Panc1 (cell line): ENCODE measurements at places on chromosomes 3 and 15.

DNA sequence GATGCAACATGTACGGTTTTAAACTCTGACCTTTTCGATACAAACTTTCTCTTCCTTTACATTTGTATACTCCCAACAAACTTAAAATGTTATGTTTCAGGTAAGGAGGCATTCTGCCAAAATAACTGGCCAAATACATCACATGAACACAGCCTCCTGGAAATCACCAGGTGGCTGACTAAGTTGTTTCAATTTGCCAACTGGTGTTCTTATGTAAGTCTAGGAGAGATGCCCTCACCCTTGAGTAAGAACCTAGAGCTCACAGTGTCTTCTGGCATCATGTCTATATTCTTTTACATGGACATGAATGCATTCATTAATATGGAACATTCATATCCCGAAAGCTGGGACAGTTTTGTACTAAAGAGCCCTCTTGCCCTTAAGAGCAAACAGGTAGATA lies 341.1 kb upstream of the NR2F2 start:
- no peak for DNase-seq

GRCh38 chr3:166283840-166284239 lies 446.6 kb upstream of the BCHE start:
- no peak for DNase-seq

DNA sequence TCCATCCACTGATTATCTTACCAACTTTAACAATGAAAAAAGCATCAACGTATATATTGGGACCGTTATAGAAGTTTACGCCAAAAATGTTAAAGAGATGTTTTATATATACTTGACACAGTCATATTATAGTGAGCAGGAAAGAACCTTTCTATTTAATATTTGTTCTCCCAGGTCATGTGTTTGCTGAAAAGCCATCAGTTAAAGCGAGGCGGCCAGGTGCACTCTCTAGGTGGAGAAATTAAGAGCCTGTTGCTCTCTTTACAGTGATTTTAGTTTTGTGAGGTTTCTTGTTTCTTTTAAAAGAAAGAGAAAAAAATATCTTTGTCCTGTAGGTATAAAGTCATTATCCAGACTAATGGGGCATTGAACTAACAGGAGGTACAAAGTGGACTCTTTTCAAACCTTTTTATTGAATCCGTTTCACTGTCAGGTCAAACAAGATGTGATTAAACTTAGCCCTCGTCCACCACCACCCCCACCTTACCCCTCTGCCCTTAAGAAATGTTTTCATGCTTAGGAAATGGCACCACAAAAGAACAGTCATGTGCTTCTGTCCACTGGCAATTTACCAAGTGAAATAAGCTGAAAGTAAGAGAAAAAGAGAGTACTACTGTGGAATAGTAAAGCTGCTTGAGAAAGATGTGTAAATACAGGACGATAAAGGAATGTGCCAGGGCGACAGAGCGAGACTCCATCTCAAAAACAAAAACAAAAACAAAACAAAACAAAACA lies 279.9 kb downstream of the PTPRG start:
- DNase-seq, result no peak

DNA sequence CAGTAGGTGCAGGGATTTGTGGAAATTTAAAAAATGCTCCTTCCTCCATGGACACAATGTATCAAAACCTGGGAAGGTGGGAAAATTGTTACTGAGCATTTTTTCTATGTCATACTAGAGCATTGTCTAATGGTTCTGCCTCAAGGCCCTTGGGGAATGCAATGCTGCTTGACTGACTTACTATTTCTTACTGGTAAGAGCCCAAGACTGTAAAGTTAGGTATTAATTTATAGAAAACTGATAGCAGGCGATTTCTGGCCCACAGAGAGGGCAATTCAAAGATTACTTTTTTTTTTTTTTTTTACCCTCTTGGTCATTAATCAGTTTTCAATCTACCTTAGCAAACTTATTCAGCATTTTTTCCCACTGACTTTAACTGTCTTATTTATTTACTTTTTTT lies 38.5 kb upstream of the MRPL3 start:
- no peak for DNase-seq

DNA sequence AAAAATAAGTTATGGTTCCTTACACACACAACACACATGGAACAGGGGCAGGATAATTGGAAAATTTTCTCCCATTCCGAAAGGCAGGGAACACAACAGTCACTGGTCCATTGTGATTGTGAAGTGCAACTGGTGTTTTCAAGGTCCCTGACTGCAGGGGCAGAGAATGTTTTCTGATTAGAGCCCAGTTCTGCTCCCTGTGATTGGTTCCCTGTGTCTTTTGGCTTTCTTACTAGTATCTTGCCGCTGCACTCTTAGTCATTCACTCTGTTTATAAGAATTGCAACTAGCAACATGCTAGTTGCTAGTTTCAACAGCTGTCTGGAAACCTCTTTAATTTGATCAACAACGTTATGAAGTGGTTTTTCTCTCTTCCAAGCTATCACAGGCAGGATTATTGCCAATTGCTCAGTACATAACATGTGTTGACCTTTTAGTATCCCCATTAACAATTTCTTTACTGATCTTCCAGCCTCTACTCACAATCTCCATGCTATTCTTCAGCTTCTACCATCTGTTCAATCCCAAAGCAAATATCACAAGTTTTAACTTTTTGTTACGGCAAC lies 177.5 kb downstream of the EPHA6 start:
- DNase-seq, result no peak

- no peak for DNase-seq
Measured at GRCh38 chr3:172177046-172177445, 137.7 kb downstream of the FNDC3B start.

DNA sequence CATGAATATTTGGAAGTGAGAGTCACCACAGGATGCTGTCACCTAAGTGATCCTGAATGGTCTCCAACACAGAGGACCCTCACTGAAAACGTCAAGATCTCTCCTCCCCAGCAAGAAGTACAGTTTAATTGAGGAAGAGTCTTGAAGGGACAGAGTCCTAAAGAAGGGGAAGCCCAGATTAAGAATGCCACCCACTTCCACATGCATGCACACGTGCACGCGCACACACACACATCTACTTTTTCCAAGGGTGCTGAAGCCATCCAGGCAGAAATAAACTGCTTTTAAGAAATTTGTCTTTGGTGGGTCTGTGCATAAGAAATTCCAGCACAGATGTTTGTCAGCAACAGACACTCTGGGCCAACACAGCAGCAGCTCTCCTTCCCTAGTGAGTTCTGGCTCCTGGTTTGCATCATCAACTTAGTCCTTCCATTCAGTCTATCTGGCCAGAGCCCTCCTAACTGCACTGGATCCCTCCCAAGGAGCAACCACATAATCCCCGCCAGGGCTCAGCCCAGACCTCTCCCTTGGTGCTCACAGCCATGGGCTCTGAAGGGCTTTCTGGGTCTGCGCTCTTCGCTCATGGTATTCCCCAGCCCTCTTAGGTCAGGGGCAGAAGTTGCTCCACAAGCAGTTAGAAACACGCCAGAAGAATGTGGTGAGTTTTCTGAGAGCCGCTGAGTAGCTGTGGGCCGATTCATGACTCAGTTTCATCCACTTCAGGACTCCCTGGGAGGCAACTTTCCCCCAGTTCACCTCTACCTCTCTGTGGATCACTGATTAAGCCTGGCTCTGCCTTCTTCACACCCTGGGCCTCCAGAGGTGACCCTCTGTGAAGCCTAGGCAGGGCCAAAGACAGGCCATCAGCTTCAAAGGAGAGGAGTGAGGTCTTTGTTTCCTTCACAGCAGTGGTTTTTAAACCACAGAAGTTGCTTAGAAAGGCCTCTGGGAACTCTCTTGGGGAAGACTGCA lies 132.6 kb upstream of the LIPC start:
- DNase-seq, result no peak

DNA sequence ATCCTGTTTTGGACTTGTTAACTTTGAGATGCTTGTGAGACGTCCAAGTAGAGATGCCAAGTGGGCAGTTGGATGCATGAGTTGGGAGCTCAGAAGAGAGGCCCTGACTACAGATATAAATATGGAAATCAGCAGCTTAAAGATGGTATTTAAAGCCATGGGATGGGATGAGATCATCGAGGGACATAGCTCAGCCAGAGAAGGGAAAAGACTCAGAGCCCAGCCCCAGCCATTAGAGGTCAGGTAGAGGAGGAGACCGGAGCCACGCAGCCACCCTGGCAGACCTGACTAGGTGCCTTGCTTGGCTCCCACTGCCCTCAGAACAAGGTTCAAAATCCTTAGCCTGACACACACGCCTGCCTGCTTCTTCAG lies 31.1 kb downstream of the ATP2B2 start:
- DNase-seq, result no peak

DNA sequence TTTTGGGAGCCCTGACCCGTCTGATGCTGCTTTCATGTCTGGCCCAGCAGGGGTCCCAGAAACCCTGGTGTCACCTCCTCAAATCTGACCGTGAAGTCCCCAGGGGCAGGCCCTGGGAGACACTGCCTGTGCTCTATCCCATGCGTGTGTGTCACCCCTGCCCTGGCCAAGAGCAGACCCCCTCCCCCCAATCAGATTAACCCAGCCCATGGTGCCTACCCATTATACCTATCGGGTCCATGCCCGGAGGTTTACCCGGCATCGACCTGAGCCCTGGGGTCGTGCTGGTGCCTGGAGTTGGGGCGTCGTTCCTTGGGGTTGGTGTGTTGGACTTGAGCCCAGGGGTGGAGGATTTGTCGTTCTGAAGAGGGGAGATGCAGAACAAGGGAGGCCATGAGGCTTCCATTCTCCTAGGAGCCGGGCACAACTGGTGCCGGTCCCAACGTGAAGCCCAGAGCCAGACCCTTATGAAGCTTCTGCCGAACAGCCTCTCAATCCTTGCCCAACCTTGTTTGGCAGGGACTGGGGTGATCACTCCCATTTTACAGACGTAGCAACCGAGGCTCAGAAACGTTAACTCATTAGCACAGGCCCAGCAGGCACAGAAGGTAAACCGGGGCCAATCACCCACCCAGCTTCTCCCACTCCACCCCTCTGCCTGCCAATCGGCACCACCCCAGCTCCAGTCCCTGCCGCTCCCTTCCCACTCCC lies 39.6 kb downstream of the TLE3 start:
- no peak for DNase-seq

DNA sequence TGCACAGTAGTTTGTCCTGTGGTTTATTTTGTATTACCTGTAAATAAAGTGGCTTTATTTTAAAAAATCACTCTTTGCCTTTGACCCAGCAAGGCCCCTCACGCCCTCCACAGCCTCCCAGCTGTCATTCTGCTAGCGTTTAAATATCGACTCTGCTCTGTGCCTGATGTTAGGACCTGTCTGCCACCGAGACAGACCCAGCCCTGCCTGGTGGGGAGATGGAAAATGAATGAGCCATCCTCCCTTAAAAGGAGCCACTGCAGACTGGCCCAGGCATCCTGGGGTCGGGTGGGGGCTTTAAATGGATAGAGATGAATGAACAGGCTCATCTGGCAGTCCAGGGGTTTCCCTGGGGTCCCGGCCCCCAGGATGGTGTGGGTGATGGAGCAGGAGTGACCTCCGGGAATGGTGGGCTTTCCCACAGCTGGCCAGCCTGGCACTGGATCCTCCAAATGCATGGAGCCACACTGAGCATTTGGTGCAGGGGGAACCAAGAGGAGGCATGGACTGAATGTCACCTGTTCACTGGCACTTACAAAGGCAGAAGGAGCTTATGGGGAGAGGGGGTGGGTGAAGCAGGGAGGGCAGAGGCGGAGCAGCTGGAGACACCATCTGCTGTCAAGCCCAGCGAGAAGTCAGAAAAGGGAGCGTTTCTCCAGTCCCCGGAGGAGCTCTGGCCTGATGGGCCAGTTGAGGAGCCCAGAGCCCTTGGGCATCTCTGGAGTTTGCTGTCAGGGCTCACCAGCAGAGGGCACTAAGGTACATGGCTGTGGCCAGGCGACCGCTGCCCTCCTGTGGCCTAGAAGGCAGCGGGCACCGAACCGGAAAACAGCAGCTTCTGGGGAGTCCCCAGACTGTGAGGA lies 11.9 kb downstream of the GRM2 start:
- DNase-seq, result peak; percentile 27

GRCh38 chr3:190178779-190179178 lies 58.1 kb upstream of the P3H2 start:
- no peak for DNase-seq

DNA sequence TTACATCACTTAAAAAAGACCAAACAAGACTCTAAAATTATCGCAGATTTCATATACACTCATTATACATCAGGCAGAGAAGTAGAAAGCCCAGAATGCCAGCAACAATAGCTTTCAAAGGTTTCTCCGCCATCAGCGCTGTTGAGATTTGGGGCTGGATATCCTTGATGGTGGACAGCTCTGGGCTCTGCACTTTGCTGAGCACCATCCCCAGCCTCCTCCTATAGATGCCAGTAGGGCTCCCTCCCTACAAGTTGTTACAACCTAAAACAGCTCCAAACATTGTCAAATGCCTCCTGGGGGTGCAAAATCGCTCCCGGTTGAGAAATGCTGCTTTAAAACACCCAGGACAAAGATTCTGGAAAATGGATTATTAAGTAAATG lies 73.5 kb downstream of the ATP10A start:
- no peak for DNase-seq

DNA sequence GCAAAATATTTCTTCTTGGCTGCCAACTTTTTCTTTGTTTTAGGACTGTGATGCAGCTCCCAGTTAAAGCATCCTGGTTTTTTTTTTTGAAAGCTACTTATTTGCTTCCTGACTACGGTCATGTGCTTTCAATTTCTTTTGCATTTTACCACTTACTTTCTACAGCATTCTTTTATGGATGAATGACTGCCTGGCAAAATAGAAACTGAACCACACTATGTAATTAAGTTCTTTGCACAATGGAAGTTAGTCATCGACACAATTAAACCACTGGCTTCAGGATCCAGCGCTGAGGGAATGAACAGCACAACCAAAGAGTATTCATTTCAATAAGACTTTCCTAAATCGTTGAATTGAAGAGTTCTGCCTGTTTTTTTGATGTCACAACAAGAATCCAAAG lies 82.2 kb upstream of the EPHA3 start:
- no peak for DNase-seq

DNA sequence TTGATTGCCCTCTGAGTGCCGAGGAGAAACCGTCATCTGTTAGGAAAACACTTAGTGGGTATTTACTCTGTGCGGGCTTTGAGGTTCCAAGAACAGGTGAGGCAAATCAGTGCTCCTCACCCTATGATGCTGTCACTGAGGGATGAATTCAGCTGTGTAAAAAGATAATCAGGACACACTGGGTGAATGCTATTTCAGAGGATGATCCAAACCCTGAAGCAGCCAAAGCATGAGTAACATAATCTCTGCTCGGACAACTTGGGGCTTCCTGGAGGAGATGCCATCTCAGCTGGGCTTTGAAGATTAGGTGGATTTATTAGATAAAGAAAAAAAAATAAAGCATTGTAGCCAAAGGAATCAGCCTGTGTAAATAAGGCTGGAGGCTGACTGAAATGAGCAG lies 10.5 kb upstream of the GADL1 start:
- no peak for DNase-seq

- DNase-seq, result no peak
Measured at GRCh38 chr15:101692801-101693598, 31.3 kb downstream of the TARS3 start.

- DNase-seq, result peak; percentile 77
Measured at GRCh38 chr3:188900421-188900951, 271.3 kb upstream of the TPRG1 start.
